Endothelial cell (in vitro differentiated cells): ENCODE measurements at places on chromosomes 6 and 20.

DNA sequence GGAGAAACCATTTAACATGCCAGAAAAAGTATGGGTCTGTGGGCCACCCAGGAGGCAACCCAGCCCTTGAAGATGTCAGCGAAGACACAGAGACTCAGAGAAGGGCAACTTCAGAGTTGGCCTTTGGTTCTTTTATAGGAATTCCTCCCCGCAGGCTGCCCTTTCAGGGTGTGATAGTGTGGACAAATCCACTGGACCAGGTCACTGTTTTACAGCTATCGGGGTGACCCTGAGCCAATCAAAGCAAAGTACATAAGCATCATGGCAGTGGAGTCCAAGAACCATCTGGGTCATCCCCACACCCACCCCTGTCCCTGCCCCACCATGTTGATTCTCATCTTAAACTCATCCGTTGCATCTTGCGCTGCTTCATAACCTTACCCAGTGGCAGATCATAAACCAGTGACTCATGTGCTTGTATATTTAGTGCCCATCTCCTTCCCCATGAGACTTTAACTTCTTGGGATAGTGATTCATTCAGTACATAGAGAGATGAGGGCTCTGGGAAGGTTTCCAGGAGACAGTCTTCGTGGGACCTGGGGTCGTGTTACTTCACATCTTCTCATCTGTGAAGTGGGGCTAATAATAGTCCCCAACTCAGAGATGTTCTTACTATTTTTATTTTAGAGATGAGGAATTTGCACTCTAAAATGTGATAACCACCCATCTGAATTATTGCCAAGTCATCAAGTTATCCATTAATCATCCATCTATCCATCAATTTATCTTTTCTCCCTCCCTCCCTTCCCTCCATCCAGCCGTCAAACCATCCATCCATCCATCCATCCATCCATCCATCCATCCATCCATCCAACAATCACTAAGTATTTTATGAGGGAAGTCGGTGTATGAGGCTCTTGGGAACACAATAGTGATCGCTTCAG is 51.0 kb downstream of the EDN3 start:
- no peak for DNase-seq

DNA sequence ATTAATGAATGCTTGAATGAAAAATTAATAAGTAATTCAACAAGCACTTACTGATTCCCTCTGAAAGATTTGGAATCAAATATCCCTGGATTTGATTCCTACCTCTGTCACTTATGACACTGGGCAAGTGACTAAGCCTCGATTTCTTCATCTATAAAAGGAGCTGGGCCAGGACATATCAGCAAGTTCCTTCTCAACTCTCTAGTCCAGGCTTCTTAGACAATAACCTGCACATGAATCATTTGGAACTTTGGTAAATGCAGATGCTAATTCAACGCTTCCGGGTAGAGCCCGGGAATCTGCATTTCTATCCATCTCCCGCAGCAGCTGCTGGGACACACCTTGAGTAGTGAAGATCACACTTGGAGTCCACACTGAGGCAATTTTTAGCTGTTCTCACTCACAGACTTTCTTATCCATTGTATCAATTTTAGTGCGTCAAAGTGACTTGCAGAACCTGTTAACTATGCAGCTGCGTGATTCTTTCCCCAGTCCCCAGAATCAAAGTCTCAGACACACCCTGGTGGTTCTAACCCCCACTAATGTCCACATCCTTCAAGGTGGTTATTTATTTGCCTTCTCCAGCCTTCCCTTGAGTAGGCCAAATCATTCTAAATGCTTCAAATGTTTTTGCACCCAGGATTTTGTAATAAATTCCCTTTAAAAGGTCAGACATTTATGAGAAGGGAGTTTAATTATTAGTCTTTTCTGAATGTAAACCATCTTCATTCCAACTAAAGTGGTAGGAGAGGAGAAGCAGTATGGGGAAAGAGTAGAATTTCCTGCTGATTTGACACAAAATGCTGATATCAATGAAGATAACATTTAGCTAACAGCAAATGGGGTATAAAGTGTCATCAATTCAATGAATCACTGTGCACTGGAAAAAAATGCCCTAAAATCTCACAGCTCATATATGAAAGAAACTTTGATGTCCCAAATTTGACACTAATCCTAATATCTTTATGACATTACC is 26.0 kb upstream of the CCND3 start:
- no peak for DNase-seq

DNA sequence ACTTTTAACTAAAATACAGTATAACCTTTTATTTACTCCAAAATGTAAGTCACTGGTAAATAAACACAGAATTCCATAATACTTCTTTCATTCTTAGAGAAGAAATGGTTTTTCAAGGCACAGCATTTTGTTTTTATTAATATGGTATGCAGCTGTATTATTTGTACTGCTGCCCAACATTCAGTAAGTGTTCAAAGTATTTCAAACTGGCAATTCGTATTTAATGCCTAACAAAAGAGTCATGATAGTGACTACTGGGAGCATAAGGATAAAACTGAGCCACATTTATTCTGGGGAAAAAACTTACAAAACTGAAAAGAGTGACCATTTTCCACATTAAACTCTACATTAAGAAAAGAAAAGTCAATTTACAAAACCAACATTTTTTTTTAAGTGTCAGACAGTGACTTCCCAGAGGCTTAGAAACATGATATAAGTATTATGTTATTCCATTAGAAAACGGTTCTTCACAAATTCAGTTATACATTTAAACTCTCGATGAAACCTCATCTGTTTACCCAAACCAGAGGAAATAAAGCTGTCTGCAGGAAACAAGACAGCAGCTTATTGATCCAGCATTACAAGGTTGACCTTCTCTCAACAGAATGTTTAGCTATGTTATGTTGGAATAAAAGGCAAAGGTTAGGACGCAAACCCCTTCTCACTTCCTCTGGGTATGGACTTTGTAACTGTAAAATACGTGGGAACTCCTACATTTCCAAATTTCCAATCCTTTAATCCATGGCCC is 24.3 kb downstream of the EPB41L2 start:
- DNase-seq: no peak

DNA sequence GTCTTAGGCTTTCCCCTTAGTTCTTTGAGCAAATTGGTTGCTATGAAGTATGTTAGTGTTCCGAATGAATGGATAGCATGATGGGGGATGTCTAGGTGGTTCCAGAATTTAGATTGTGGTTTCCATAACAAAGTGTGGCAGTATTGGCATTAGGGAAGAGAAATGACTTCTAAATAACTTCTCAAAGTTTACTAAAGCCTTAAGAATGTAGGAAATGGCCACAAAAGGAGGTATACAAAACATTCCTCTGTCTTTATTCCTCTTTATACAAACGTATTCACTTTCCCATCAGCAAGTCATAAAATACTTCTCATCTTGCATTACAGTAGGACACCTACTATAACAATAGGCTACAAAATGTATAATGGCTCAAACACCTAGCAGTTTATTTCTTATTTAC is 279.6 kb downstream of the ESR1 start:
- DNase-seq: no peak

- no peak for DNase-seq
Observed at GRCh38 chr20:14012671-14013070, 17.4 kb downstream of the MACROD2 start.

DNA sequence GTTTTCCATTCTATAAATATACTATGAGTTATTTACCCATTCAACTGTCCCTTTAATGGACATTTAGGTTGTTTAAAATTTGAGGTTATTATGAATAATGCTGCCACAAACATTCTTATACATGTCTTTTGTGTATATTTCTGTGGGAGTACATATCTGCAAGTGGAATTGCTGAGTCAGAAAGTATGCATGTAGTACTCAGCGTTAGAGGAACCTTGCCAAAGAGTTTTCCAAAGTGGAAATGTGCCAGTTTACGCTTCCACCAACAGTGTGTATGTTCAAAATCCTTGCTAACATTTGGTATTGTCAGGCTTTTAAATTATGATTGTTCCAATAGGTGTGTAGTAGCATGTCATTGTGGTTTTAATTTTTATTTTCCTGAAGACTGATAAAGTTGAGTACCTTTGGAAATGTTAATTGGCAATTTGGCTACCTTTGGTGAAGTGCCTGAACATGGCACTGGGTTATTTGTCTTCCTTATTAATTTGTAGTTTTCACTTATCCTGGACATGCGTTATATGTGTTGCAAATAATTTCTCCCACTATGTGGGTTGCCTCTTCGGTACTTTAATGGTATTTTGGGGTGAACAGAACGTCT is 341.2 kb downstream of the CD83 start:
- DNase-seq: no peak
